ENCODE measurements at places on chromosomes 7 and 10.
A peak's percentile ranks its signal among the peaks of the same experiment; 100 is the strongest.

DNA sequence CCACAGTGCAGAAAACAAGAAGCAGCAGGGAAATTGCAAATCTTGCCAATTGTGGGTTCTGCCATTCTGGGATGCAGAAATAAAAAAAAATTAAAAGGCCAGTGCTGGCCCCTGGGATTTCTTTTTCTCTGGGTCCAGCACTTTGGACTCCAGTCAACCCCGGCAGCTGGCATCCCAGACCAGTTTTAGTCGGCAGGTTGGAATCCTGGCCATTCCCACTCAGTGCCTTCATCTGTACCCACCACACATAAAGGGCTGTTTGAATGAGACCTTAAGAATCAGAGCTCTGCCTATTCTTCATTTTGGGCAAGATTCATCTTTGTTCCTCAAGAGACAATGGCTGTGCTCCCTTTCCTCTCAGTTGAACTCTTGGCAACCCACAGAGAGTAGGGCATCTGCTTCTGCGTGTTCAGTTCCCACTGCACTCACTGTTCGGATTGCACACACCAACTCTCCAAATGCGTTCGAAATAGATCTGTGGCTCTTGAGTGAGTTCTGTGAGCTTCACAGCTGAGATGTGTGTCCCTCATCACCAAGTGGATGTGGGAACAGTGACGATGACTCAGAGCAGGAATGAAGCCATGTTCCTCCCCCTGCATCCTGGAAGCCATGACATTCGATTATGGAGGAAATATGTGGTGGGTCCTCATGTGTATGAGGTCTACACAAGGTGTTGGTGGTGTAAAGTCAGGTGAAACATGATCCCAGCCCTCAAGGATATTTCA is 63.0 kb upstream of the EGFR start:
- no peak for DNase-seq

GRCh38 chr7:116501425-116502167 is 2.1 kb downstream of the CAV2 start:
- peak; percentile 63 for DNase-seq

DNA sequence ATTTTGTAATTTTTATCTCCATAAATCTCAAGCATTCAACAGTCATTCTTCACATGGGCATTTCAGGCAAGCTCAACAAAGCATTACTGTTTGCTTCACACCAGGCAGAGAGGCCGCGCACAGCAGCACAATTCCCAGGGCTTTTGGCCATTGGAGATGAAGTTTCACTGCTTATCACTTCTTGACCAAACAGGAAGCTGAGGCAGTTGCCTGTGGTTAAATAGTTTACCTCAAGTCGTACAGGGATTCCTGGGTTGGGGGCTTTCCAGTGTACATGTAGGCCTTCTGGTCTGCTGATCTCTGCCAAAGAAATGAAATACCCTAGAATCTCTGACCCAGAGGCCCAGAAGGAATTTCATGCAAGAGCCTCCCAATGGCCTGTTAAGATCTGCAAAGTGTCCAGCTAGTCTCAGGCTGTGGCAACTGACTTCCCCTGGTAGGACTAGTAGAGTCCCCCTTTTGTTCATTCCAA is 11.2 kb upstream of the PRDX3 start:
- peak; percentile 85 for DNase-seq

DNA sequence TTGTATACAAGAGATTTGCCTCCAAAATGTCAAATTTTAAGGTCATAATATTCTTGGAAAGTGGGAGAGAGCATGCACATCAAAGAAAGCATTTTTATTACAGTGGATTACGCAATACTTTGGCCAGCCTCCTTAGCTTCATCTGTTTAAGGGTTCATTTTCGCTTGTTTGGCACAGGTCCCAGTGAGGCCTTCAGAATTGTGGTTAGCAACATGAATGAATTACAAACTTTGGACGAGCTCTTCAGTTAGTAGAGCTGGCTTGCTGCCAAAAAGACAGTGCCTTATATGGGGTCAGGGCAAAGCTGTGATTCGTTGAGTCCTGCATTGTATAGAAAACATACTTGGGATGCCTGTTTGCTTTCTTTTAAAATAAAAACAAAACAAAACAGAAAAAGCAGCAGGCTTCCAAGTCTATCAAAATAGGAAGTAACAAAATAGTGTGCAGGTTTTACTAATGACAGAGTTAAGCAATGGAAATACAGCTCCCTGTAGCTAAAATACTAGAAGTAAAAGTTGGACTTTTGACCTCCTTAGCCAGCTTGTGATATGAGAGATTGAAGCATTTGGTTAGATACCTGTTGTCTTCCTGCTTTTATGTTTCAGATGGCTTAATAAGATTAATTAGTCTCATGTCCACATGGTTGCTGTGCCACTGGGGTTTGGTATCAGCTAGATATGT is 190.8 kb downstream of the MLLT10 start:
- peak; percentile 96 for DNase-seq

DNA sequence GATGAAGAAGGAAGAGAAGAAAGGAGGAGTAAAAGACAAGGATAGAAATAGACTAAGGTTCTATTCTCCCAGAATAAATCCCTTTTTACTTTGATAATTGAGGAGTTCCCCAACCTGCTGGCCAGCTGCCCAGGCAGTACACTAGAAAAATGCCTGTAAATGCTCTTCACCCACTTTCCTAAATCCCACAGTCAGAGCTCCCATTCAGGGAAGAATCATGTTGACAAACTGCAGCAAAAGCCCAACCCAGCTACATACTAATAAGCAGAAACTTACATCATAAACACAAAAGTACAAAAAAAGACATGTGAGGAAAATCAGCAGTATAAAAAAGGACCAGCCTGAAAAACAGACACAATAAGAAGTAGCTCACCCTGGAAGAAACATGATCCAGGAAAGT is 15.8 kb upstream of the KDM7A start:
- no peak for DNase-seq

- peak; percentile 24 for DNase-seq
Observed at GRCh38 chr7:140674899-140675701, 2.4 kb downstream of the ADCK2 start.
